ENCODE measurements at places on chromosomes 11 and 22.
A peak's percentile ranks its signal among the peaks of the same experiment; 100 is the strongest.

DNA sequence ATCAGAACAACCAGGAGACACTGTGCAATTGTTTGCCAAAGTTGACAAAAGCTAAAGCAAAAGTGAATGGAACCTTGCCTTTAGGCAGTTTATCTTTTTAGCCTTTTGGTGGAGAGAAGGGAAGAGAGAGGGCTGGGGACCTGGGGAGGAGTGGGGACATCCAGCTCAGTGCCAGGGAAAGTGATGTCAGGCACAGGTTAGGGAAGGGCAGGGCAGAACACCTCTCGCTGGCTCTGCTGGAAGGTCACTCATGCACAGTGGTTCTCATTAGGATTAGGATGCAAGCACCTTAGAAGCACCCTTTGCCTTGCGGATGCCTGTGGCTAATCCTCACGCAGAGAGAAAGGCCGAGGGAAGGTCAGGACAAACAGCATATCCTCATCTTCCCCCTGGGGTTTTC lies 14.3 kb upstream of the LINC01488 start:
- no peak for DNase-seq

DNA sequence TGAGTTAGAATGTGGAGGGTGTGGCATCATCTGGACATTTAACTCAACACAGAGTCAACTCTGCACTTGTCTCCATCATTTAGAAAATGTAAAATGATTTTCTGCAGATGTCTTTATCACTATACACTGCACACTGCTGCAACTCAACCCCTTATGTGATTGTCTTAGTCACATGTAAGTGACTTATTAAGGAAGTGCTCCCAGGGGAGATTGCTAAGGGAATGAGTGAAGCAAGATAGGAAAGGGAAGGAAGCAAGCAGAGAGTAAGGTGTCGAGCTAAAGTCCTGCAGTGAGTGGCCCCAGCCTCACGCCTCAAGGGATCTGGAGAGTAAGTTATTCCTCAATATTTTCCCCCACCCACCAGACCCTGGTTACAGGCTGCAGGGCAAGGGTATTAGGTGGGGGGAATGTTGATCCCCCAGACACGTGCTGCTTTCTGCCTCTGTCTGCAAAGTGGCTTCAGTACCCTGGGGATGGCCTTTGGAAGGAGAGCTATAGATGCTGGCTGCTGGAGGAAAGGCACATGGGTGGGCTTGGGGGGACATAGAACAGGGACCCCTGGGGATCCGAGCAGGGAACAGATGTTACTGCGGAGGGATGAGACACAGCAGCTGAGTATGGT lies 7.2 kb upstream of the CBX6 start:
- no peak for DNase-seq

DNA sequence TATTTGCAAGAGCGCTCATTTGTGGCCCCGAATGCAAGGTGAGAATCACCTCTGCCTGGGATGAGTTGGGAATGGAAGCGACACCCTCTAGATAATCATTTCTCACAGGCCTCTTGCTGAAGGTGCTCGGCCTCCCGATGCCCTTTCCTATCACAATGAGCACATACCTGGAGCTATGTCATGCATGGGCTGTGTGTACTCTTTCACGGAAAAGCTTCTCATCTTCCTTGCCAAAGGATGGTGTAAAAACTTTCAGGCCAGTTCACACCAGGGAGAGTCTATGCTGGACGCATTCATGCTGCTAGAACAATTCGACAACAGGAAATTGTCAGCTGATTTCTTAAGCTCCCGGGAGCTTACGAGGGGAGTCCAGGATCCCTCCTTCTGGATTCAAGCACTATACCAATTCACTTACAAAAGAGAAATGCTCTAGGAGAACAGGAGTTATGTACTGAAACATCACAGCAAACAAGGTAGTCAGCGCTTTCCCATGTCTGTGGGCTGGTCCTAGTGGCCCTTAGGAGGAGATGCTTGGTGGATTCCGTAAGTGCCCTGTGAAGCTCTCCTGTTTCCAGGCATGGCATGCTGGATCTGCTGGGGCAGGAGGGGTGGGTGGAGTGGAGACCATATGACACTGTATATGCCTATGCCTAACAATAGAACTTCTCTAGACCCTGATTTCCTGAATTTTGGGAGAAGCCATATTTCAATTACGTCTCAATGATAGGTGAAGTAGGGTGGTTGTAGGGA lies 53.1 kb upstream of the B3GAT1 start:
- DNase-seq, result no peak

DNA sequence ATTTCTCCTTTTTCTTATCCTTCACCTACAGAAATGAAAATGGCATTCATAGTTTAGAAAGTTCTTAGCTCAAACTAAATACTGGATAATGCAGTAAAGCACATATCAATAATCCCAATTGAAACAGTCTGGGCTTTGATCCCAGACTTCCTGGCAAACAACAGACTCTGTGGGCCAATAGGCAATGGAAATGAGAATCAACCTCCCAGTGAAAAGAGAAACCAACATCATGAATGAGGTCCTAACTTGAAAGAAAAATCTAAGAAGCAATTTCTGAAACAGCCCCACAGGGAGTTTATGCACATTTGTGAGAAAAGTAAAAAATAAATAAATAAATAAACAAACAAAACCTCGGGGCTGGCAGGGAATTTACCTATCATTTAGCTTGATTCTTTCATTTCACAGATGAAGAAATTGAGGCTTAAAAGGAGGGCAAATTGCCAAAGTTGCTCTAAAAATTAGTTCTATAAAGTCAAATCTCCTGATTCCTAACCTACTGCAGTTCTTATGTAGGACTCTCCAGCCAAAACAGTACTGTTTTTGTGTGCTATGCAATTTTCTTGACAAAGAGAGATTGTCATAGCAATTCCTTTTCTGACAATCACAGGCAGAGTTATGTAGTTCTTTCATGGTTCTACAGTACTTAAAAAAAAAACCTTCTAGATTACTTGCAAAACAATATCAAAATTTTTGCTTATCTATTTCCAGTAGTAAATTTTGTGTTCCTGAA lies 265.8 kb downstream of the GRM5 start:
- DNase-seq, result no peak

DNA sequence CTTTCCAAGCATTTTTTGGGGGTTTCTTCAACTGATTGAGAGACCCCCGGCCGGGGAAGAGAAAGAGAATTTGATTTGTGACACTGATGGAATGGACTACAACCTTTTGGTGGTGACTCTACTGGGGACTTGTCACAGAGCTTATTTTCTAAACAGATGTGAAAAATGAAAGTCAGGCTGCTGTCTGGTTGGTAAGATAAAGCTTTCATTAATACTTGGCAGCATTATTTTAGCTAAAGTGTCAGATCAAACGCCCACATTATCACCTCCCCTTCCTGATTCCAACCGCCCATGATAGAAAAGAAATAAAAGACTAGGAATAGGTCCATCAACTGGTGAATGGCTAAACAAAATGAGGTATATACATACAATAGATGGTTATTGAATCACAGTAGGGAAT lies 45.6 kb upstream of the EHF start:
- no peak for DNase-seq

DNA sequence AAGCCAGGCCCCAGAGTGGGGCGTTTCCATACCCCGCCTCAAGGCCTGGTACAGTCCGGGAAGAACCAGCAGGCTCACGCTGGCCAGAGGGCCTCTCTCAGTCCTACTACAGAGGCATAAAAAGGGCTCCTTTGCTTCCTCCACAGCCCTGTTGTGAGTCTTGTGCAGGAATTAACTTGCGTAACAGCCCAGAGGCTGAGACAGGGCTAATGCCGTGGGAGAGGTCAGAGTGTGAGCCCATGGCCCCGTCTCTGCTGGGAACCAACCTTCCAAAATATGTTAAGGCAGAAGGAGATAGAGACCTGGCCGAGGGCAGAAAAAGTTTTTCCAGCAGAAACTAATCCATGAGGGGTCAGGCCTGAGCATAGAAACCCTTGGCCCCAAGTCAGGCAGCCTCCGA lies 19.9 kb upstream of the TMEM184B start:
- DNase-seq, result no peak

DNA sequence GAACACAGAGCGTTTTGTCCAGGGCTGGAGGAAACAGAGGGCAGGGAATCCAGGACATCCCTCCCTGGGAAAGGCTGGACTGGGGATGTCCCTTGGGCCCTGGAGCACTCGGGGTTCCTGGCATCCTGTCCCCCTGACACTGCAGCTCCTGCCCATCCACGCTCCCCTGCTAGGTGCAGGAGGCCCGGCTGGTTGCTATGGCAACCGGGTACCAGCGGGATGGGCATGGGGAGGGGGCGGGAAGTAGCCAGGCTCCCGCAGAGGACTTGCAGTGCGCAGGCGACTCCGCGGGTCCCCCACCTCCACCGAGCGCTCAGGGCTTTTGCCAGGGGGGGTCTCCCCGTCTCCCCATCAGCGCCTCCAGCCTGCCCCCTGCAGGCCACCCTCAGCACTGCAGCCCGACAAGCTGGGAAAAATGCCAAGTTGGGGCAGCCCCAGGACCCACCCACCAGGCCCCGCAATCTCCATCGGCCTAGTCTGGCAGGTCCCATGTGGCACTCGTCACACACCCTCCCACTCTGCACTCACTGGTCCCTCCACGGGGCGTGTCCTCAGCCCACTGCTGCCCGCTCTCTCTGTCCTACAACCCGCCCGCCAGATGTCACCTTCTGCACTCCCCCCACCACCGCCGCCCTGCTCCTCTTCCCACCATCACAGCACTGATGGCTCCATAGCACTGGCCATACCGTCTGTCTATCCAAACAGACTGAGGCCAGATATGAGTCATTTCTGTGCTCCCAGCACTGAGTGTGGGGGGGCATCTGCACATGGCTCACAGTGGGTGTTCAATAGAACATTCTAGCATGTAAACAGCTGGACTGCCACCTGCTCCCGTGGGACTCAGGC lies 31.5 kb downstream of the KIAA0930 start:
- DNase-seq, result peak; percentile 69

GRCh38 chr11:69658626-69659450 lies 16.3 kb downstream of the LTO1 start:
- no peak for DNase-seq

DNA sequence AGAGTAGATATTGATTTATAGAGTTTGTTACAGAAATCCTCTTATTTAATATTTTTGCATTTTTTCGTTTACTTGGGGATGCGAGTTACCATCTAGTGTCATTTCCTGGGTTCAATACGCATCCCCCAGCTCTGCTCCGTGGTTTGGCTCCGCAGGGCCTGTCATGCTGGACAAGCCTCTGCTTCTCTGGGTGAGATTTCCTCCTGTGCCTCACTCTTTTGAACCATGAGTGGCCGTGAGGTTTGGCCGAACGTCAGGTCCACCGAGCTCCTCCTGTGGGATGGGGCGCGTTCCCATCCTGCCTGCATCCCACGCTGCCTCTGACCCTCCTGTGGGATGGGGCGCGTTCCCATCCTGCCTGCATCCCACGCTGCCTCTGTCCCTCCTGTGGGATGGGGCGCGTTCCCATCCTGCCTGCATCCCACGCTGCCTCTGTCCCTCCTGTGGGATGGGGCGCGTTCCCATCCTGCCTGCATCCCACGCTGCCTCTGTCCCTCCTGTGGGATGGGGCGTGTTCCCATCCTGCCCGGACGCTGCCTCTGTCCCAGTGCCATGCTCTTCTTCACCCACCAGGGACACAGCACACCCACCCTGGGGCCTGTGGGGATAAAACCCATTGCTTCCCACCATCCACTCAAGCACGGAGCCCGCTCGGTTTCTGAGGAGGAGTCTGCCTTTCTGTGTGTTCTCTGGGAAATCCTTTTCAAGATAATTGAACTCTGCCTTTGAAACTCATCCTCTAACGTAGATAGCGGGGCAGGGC lies 506.8 kb downstream of the BRD1 start:
- no peak for DNase-seq

DNA sequence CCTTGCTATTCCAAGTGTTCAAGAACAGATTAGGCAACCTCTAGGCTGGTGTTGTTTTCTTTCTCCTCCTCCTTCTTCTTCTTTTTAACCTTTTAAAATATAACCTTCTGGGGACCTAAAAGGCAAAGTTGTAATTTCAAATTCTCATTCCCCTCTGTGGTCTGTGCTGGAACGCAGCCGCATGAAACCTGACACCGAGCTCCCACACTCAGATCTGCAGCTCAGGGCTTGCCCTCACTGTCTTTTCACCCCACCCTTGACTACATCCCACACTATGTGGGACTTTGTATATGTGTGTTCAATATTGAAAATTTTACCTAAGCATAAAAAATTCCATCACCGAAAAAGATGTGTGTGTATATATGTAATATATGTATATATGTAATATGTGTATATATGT lies 62.0 kb upstream of the ARHGAP42 start:
- DNase-seq, result peak; percentile 42

Data from fibroblast of skin of right quadriceps (primary cell).